ENCODE measurements at places on chromosomes 16 and 17. TPM values are rescaled to one million over a fixed set of nuclear protein-coding genes. Genes with fewer than 3 reads are reported as not detected.

DNA sequence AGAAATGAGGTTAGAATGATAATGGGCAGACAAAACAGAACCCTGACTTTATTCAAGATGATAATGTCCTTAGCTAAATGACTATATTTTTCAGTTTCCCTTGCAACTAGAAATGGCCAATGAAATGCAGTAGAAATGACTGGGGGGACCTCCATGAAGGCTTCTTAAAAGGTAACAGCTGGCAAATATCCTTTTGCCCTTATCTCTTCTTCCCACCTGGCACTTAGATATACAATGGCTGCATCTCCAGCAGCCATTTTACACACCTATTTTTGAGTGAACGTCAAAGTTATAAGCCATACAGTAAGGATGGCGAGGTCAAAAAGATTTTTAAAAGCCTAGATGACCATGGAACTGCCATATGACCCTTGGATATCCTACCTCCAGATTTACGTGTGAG lies 39.9 kb downstream of the USP32 start:
- no peak for DNase-seq

GRCh38 chr17:65359016-65359415 lies 202.4 kb downstream of the AXIN2 start:
- no peak for DNase-seq

GRCh38 chr17:66357037-66357436 lies 54.6 kb downstream of the PRKCA start:
- no peak for DNase-seq

Gene ARHGDIG
- total RNA-seq: 5.8 TPM

Measured in cardiac muscle cell (in vitro differentiated cells and primary cell).